ENCODE measurements at places on chromosomes 11 and 22. TPM values are rescaled to one million over a fixed set of nuclear protein-coding genes. Genes with fewer than 3 reads are reported as not detected.

DNA sequence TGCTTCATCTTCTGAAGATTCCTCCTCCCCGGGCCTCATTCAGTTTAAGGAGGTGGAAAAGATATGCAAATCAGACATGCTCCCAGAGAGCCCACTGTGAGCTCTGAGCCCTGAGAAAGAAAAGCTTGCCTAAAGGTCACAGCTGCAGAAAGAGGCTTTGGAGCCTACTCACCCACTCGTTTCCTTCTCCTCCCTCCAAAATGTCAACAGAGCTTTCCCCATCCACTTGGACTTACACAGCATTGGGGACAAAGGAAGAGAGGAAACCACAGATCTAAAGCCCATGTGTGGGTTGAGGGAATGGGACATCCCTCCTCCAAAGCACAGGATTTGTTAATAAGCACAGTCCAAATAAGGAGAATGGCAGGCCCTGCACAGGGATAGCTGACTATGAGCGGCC, 158.4 kb downstream of the ETS1 start:
- no peaks in the 10 kb centered on the region for H3K4me1 ChIP-seq
- no peak overlapping the region for H3K27ac ChIP-seq
- no peak for DNase-seq
- H3K27me3 ChIP-seq, result peaks cover 5% of the 10 kb centered on the region
- no peak overlapping the region for H3K4me3 ChIP-seq

GRCh38 chr11:102615077-102615893, 9.8 kb downstream of the MMP20 start:
- H3K27me3 ChIP-seq, result no peaks in the 10 kb centered on the region
- no peak overlapping the region for H3K4me3 ChIP-seq
- no peaks in the 10 kb centered on the region for H3K36me3 ChIP-seq
- H3K27ac ChIP-seq, result no peak overlapping the region
- DNase-seq, result peak; percentile 38
- H3K4me1 ChIP-seq, result peaks cover 11% of the 10 kb centered on the region

SYT8 gene
- not detected for total RNA-seq

GRCh38 chr11:59705294-59705693, 8.4 kb downstream of the OR10V1 start:
- H3K4me3 ChIP-seq, result no peak overlapping the region
- no peaks in the 10 kb centered on the region for H3K36me3 ChIP-seq
- H3K27ac ChIP-seq, result no peak overlapping the region
- no peaks in the 10 kb centered on the region for H3K27me3 ChIP-seq
- peaks cover 18% of the 10 kb centered on the region for H3K4me1 ChIP-seq
- DNase-seq, result no peak

DNA sequence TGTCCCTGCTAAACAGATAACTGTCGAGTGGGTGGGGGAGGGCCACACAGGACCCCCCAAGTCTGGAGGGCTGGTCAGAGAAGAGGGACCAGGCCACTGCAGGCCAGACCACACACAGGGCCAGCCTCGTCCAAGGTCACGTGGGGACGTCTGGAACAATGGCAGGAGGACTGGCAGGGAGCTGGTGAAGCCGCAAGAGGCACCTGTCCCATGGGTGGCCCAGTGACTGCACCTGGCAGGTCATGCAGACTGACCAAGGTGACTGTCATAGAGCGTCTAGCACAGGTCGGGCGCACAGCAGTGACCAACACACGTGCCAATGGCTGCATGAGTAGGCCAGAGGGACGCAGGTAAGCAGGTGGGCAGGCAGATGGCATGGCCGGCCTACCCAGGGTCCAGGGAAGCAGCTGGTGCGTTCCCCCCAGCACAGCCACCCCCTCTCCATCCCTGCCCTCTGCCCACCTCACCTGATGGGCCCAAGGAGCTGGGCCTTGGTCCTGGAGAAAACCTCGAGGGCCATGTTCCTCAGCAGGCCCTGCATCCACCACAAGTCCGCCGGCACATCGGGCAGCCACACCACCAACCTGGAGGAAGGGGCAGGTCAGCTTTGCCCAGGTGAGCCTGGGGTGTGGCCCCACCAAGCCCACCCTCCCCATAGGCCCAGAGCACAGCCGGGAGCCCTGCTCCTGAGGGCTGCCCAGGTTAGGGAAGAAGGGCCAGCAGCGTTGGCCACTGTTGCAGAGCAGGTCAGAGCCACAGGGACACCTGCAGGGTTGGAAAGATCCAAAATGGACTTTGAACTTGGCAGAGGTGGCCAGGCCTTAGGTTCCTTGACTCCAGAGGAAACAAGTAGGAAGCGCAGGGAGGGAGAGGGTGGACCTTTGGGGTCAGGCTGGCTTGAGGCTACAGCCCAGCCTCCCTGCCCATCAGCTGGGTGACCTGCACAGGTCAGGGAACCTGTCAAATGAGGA, 10.4 kb downstream of the PNPLA5 start:
- DNase-seq, result no peak
- H3K27ac ChIP-seq, result no peak overlapping the region
- H3K27me3 ChIP-seq, result no peaks in the 10 kb centered on the region
- no peaks in the 10 kb centered on the region for H3K4me1 ChIP-seq
- no peaks in the 10 kb centered on the region for H3K36me3 ChIP-seq

DNA sequence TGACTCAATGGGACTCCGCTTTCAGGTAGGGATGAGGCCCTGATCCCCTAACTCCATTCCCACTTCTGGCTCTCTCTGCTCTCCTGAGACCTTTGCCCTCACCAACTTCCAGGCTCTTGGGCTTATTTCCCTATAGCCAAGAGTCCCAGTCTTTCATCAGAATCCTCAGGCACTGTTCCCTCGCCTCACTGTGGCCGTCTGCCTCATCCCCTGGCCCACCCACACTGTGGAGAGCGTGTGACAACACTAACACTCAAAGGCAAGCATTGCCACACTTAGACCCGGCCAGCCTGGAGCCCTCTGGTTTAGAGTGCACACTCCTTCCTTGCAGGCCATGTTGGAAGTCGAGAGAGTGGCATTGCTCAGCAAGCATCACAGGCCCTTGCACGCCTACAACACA, 27.0 kb downstream of the SERPINH1 start:
- H3K36me3 ChIP-seq, result no peaks in the 10 kb centered on the region
- DNase-seq, result no peak
- H3K4me3 ChIP-seq, result no peak overlapping the region
- peaks cover 11% of the 10 kb centered on the region for H3K4me1 ChIP-seq
- no peaks in the 10 kb centered on the region for H3K27me3 ChIP-seq
- no peak overlapping the region for H3K27ac ChIP-seq

- H3K4me1 ChIP-seq, result peaks cover 11% of the 10 kb centered on the region
- no peak overlapping the region for H3K4me3 ChIP-seq
- peak overlapping the region; percentile 52 for H3K27ac ChIP-seq
- peak; percentile 59 for DNase-seq
These were observed 6.8 kb downstream of the RNF214 start for GRCh38 chr11:117239295-117239694.

DNA sequence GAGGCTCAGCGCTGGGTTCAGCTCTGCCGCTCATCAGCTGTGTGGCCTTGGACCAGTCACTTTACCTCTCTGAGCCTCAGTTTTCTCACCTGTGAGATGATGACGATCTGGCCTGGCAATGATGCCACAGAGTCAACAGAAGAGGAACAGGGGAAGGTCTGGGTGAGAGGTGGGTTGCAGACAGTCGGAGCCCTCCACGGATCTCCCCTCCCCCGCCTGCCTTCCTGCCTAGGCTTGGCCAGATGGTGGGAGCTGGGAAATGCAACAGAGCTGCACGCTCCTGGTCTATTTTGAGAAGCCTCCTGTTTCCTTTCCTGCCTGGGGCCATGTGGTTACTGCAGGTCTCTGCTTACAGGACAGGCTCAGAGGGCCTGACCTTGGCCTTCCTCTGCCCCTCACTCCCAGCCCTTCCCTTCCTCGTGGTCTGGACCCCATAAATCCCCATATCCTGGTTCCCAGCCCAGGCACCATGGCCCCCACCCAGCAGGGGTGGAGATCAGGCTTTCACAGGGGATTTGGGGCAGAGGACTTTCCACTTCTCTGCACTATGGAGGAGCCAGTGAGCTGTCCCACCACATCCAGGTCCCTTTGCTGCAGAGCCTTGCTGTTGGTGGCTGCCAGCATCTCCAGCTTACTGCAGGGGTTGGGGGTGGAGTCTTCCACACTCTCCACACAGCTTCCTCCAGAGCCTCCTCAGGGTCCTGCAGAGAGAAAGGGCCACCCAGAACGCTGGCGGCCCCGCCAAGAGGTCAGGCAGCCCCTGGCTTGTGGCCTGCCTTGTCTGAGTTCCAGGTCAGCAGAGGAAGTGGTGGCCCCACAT, 46.9 kb downstream of the C11orf96 start:
- H3K36me3 ChIP-seq, result no peaks in the 10 kb centered on the region
- DNase-seq, result peak; percentile 20
- no peak overlapping the region for H3K27ac ChIP-seq
- H3K27me3 ChIP-seq, result no peaks in the 10 kb centered on the region
- H3K4me3 ChIP-seq, result no peak overlapping the region
- no peaks in the 10 kb centered on the region for H3K4me1 ChIP-seq

ME3 gene
- total RNA-seq, result 27.2 TPM

SNX15 gene
- total RNA-seq, result 21.0 TPM

DNA sequence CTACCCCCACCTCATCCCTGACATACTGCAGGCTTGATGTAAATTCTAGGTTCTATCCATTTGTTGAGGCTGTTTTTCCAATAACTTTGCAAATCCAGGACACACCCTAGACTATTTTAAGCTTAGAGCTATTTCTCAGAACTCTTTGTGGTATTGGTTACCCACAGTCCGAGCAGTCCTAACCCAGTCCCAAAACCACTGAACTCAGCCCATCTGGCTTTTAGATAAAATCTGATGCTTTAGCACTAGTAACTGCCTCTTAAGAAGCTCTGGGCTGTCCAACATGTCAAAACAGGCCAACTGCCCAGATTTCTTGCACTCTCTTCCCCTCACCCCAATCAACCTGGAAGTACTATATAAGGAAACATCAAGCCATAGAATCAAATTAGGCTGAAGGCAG, 344.4 kb upstream of the CADM1 start:
- no peaks in the 10 kb centered on the region for H3K27me3 ChIP-seq
- no peak overlapping the region for H3K27ac ChIP-seq
- no peaks in the 10 kb centered on the region for H3K36me3 ChIP-seq
- no peaks in the 10 kb centered on the region for H3K4me1 ChIP-seq
- H3K4me3 ChIP-seq, result no peak overlapping the region
- no peak for DNase-seq

DNA sequence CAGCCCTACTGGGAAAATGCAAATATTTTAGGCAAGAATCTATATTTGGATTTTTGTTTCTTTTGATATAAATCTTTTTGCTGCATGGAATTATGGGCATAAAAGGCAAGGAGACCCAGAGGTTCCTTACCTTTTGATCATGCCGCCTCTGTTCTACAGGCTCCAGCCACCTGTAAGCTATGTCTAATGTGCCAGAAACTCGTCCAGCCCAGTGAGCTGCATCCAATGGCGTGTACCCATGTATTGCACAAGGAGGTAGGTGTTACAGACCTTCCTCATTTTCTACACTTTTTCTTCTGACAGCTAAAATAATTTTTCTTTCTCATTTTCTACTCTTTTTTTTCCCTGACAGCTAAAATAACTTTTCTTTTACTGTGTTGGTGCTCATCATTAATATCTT, 8.2 kb upstream of the BACE1-AS start:
- no peak overlapping the region for H3K27ac ChIP-seq
- no peak overlapping the region for H3K4me3 ChIP-seq
- no peak for DNase-seq
- H3K4me1 ChIP-seq, result peaks cover 21% of the 10 kb centered on the region
- no peaks in the 10 kb centered on the region for H3K27me3 ChIP-seq

C11orf87 gene
- not detected for total RNA-seq

MS4A12 gene
- not detected for total RNA-seq

ELFN2 gene
- 1.3 TPM for total RNA-seq

DNA sequence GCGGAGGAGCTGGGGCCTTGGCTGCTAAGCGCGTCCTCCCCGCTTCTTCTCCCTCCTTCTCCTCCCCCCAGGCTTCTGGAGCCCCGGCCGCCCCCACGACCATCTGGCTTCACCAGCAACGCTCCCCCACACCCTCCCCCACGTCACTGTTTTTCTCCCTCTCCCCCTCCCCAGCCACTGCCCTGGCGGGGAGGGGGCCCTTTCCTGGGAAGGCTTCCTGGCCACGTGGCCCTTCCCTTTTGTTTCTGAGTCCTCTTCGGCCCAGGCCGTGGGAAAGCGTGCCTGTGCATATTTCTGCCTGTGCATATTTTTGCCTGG, 27.7 kb downstream of the RTN4R start:
- H3K4me3 ChIP-seq, result no peak overlapping the region
- no peaks in the 10 kb centered on the region for H3K36me3 ChIP-seq
- DNase-seq, result peak; percentile 75
- H3K4me1 ChIP-seq, result peaks cover 11% of the 10 kb centered on the region

GRCh38 chr22:50302564-50302963, 4.9 kb downstream of the PLXNB2 start:
- no peaks in the 10 kb centered on the region for H3K27me3 ChIP-seq
- peaks cover 6% of the 10 kb centered on the region for H3K36me3 ChIP-seq
- peaks cover 22% of the 10 kb centered on the region for H3K4me1 ChIP-seq
- no peak overlapping the region for H3K27ac ChIP-seq

DNA sequence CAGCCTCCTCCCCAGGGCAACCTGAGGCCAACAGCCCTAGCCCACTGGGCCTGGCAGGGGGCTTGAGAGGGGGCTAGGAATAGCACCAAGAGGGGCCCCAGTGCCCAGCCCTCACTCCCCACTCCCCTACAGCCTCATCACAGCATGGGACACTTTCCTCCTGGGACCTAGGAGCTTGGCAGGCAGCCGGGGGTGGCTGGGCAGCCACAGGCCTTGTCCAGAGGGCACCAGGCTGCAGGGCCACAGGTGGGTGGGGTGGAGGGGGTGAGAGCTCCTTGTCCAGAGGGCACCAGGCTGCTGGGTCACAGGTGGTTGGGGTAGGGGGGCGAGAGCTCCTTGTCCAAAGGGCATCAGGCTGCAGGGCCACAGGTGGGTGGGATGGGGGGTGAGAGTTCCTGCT, 61.8 kb downstream of the WNT7B start:
- no peak for DNase-seq
- no peak overlapping the region for H3K27ac ChIP-seq
- H3K27me3 ChIP-seq, result no peaks in the 10 kb centered on the region
- H3K4me3 ChIP-seq, result no peak overlapping the region

GRCh38 chr11:43574411-43574810, 106.1 kb upstream of the HSD17B12 start:
- H3K36me3 ChIP-seq, result no peaks in the 10 kb centered on the region
- no peak overlapping the region for H3K4me3 ChIP-seq
- H3K27ac ChIP-seq, result no peak overlapping the region
- DNase-seq, result no peak
- peaks cover 73% of the 10 kb centered on the region for H3K27me3 ChIP-seq

DNA sequence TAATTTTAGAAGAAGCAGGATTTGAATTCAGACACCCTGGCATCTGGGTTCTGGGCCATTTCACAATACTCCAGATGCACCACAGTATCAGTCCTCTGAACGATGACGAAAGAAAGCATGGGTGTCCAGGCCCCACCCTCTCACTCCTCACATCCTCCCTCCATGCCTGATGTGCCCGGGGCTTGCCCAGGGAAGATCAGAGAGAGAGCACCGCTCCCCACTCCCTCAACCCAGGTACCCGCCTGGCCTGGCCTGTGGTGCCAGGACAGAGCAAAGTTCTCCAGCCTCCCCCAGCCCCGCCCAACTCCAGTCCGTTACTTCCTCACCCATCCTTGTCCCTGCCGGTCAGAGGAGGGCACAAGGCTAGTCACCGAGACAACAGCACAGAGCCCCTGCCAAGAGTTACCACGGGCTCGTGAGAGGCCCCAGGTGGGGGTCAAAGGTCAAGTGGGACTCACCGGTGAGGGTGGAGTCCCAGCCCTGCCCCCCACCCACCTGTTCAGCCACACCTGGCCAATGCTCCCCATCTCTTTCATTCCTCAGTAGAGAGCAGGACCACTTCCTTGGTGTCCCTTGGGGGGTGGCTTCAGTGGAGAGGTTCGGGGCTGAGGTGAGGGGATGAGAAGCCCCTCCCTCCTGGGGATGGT, 8.1 kb downstream of the BCL9L start:
- no peak for DNase-seq
- no peak overlapping the region for H3K4me3 ChIP-seq
- H3K27ac ChIP-seq, result peak overlapping the region; percentile 62

MAP6 gene
- total RNA-seq, result not detected

All from endothelial cell of umbilical vein (primary cell).